Metanephros (tissue), 2 donors: ENCODE measurements at places on chromosomes 3 and 15. TPM values are rescaled to one million over a fixed set of nuclear protein-coding genes. Genes with fewer than 3 reads are reported as not detected.

GPR149 gene
- not detected for total RNA-seq

CIDEC gene
- 0.18 TPM for total RNA-seq

ZFAND6 gene
- 165 TPM for total RNA-seq

CAPN3 gene
- 121 TPM for total RNA-seq

GOLGA6L7 gene
- not detected for total RNA-seq

LRRIQ4 gene
- 0.35 TPM for total RNA-seq

UROC1 gene
- total RNA-seq = 0.35 TPM

CCR3 gene
- 0.47 TPM for total RNA-seq

CDC25A gene
- total RNA-seq = 6.4 TPM

HACD2 gene
- total RNA-seq = 29.8 TPM

SERPINI2 gene
- 0.82 TPM for total RNA-seq

TGM4 gene
- total RNA-seq = not detected

PPP4R2 gene
- 60.4 TPM for total RNA-seq

CFAP100 gene
- total RNA-seq = 0.93 TPM

ZPLD1 gene
- total RNA-seq = 0.12 TPM
